ENCODE measurements at places on chromosomes 7 and 10.

DNA sequence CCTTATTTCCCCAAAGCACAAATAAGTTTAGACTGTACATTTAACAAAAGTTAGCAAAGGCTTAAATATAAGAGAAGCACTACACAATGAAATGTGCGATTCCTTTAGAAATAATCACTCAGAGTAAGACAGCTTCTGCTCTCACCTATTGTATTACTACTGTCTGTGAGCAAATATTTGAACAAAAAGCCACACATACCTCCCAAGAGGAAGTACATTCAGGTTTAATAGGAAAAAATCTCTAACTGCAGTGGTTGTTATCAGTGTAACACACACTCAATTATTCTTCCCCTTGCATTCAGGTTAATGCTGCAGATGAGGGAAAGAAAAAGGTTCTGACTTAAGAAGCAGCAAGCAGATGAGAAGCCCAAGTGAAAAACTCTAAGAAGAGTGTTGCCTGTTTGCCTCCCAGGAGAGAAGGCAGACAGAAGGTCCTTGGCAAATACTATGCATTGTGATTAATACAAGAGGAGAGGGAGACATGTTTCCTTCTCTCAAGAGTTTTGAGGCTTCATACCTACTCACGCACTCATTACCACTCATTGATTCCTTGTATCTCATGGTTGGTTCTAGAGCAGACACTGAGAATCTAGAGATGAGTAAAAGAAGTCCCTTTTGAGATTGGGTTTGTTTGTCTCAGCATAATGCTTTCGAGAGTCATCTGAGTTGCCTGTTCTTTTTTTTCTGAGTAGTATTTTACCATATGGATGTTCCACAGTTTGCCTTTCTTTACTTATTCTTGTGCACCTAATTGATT lies 13.6 kb downstream of the GIMAP4 start:
- no peak for DNase-seq

DNA sequence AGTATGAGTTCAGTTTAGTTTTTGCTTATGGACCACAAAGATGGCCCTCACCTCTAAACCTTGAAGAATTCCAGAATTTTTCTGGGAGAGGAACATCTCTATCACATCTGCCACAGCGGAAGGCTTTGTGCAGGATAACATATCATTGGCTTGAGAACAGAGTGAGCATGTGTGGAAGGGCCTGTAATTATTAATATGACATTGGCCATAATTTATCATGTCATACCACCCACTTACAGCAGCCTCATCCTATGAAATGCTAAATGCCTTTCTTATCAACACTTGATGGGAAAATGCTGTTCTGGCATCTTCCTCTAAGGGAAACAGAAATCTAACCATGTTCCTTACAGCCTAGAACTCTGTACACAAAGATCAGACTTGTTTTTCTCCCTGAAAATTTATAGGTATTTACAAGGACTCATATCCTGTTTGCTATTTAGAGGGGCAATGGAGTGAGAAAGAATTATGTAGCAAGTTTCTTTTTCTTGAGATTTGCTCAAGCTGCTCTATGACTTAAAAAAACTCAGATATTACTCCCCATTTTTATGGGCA lies 817.3 kb downstream of the LRMDA start:
- DNase-seq, result no peak

GRCh38 chr10:69636273-69636575 lies 6.2 kb downstream of the FAM241B start:
- no peak for DNase-seq

DNA sequence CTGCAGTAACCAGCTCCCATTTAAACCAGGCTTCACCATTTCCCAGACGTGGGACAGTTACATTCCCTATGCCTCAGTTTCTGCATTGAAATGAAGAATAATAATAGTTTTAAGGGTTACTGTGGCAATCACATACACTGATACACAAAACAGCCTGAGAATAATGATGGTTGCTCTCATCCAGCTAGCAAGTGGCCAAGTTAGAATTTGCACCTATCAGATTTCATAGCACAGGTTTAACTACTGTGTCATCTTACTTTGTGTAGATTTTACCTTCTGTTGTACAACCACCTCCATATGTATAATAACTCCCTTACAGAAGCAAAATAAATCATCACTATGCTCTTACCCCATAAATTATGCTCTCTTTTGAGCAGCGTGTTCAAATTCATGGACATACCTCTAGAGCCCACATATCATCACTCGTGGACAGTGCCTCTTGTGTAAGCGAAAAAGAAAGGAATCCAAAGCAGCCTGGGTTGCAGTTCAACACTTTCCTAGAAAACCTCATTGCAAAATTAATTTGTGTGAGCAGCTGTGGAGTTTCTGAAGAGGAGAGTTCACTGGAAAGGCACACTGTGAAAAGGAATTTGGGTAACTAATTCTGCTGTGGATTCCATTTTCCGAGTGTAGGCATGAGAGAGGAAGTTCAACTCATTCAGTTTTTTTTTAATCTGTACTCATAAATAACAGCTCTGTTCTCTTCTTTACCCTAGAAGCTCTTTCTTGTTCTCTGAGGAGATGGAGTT lies 492.5 kb downstream of the ARL4A start:
- no peak for DNase-seq

- peak; percentile 25 for DNase-seq
Observed at GRCh38 chr10:77029777-77030717, 607.6 kb downstream of the KCNMA1 start.

DNA sequence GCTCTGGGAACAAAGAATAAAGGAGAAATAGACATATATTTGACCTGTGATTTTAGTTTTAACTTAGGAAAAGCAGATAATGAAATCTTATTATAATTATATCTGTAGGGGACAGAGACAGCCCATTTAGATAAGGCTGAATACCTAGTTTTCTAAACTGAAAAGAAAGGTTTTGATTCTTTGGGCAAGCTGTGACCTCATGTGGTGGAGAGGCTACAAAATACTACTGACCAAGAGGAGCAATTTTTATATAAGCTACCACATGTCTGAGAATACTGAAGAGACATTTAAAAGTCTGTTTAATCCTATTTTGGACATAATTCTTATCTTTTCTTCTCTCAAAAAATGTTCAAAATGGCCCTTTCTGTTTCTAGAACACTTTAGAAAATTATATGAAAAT lies 271.0 kb downstream of the MTERF1 start:
- DNase-seq, result no peak

- no peak for DNase-seq
Observed at GRCh38 chr10:132676193-132676891, 109.6 kb downstream of the NKX6-2 start.

DNA sequence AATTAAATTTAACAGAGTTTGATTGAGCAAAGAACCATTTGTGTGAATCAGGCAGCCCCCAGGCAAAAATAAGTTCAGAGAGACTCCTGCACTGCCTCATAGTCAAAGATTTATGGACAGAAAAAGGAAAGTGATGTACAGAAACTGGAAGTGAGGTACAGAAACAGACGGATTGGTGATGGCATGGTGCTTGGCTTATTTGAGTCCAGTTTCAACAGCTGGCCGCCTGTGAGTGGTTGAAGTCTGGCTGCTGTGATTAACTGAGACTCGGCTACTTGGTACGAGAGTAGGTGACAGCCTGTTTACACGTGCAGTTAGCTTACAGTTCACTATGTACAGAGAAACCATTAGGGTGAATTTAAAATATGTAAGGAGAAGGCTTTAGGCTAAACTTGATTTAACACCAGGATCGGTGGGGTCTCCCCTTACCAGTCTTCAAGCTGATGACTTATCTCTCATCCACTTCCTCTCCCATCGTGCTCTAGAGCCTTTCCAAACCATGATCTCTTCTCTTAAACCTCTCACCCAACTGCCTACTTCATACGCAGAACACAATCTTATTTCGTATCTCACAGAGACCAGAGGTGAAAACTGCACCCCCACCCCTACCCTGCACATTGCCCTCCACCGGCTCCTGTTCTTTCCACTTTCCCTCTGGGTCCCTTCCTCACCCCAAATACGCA lies 5.0 kb upstream of the MSMB start:
- no peak for DNase-seq

DNA sequence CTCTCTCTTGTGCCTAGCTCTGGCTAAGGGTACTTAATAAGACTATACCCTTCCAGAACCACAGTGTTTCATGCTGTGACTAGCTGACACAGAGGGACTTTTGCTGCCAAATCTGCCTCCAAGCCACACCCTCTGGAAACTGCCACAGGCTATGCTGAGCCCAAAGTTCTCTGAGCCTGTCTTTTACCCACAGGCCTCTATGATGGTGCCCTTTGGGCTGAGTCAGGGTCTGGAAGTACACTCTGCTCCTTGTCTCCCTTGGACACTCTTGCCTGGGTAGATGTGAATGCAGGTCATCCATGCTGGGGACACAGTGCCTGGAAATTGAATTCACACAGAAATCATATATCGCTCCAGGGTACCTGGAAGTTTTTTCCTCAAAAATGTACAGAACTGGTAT lies 22.6 kb downstream of the DYDC1 start:
- no peak for DNase-seq

DNA sequence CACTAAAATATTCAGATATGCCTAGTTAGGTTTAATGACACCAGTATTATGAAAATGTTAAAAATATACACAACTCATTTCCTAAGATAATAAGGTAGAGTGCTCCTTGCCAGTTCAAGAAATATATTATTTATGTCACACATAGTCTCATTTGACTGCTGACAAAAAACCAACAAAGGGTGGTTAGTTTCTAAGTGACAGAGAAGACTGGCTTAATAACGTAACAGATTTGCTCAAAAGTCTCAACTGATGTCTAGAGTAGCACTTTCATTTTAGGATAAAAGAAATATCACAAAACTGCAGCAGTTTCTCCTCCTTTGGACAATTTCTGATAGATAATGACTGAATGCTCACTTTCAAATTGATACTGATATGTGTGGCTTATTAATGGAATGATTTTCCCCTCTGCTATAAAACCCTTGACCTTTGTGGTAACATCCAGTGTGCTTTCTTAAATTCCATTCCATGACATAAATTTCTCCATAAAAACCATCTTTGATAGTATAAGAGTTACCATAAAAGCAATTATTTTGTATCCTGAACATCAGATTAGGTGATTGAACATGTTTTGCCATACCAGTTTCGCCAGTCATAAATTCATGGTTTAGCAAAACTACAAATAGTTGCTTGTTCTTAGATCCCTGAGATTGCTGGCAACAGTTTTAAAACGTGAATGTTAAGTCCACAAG lies 94.2 kb downstream of the NRBF2 start:
- DNase-seq, result no peak

- no peak for DNase-seq
Observed at GRCh38 chr10:44056206-44056605, 328.7 kb downstream of the CXCL12 start.

DNA sequence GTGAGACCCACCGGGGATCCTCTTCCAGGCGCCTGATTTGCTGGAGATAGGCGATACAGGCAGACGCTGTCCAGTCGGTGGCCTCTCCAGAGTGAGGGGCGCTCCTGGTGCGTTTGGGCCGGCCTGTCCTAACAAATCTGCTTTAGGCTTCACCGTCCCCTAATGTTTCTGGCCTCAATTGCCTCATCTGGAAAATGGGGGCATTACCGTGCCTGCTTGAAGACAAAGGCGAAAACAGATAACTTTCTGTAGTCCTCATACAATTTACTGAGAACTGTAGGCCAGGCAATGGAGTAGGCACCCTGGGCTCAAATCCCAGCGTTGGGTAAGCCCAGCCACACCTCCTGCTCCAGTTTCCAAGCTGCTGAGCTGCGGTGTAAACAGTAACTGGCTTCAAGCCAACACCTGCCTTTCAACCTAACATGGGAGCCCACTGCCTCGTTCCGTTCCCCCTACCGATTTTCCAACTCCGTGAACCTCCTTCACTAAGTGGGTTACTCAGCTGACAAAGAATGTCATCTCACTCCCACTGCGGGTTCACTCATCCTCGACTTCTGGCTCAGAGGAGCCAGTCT lies 589 bp upstream of the ZFAND4 start:
- no peak for DNase-seq

DNA sequence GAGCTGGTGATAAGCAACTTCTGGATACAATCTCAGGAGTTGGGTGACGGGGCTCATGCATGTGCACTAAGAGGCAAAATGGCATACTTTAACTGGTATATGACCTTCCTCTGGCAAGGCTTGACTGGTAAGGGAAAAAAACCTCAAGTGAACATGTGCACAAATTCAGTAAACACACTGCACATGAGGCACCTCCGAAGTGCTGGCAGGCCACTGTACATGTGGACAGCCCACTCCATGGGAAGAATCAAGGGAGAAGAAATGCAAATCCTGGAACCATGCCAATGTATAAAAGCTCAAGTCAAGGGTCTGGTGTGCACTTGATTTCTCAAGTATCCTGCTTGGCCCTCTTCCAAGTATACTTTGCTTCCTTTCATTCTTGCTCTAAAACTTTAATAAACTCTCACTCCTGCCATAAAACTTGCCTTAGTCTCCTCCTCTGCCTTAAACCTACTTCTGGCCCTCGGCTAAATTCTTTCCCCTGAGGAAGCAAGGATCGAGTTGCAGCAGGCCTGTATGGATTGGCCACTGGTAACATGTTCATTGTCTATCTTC lies 167.2 kb downstream of the RAMP3 start:
- no peak for DNase-seq

DNA sequence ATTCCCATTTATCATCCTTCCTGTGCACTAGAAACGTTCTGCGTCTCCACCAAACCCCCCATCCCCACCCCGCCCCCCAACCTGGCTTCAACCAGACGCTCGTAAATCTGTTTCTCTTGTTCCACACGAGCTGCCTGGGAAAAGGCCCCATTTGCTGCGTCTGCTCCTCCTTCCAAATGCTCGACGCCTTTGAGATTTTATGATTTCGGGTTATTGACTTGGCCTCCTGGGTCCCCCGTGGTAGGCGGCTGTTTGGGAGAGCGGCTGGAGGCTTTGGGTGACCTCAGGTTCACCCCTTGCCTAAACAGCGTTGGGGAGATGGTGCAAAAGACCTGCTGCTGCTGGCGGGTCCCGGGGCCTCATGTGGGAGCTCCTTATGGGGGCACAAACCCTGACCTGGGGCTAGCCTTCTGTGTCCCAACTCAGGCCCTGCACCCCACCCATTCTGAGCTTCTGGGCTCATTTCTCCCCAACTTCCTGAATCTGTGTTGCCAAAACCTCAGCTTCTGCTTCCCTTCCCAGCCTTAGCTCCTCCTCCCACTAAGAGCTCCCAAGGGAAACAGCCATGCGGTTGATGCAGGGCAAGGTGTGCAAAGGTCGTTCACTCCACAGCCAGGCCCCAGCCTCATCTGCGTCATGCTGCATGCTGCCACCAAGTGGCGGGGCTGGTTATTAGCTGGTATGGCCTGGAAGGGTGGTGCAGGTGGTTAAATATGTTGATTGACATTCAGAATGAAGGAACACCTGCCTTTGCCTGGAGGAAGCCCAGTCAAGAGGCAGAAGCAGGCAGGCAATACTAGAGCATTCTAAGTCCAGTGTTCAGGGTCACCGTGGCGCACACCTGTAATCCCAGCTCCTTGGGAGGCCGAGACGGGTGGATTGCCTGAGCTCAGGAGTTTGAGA lies 49.1 kb upstream of the ELN start:
- peak; percentile 91 for DNase-seq

- DNase-seq, result no peak
Observed at GRCh38 chr10:102523250-102524029, 19.7 kb downstream of the SUFU start.

- no peak for DNase-seq
Observed at GRCh38 chr10:119215371-119215770, 8.0 kb downstream of the GRK5 start.

GRCh38 chr10:74988054-74988775 lies 123.2 kb upstream of the SAMD8 start:
- no peak for DNase-seq

GRCh38 chr10:47044741-47045140 lies 133.5 kb downstream of the PTPN20 start:
- no peak for DNase-seq

- no peak for DNase-seq
Observed at GRCh38 chr10:44512431-44513022, 127.6 kb upstream of the CXCL12 start.

- no peak for DNase-seq
Observed at GRCh38 chr10:128254476-128254875, 128.3 kb upstream of the MKI67 start.
